ENCODE measurements at places on chromosomes 1 and 21.

DNA sequence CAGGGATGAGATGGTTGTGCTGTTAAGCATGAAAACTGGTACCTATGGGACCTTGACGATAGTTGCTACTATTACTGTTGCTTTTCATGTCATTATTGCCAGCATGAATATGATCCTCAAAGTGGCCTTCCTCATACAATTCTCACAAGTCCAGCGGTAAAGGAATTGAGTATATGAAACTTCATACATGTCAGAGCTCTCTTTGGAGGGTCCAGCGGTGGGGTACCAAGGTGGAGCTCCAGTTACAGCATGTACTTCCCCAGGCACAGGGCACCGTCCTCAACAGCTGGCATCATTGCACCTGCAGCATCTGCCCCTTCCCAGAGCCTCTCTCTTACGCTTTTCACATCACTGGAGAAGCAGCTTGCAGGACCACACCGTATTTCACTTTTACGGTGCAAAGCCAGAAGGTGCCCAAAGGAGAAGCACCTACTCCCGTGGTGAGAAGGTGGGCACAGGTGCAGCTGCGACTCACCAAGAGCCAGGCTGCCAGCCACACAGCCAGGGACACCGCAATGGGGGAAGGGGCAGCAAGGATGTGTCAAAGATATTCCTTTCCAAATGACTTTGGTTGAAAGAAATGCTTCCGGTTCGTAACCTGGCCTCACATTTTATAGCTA lies 166.4 kb upstream of the IRF2BP2 start:
- no peak for DNase-seq

GRCh38 chr1:168687816-168688215 lies 41.2 kb downstream of the DPT start:
- no peak for DNase-seq

GRCh38 chr1:77378723-77379535 lies 97.1 kb downstream of the AK5 start:
- DNase-seq = no peak

- DNase-seq = no peak
Measured at GRCh38 chr21:36695671-36696389, 3.1 kb upstream of the SIM2 start.

GRCh38 chr1:68317543-68317942 lies 85.2 kb upstream of the WLS start:
- DNase-seq = no peak

All from AG04449 (cell line).